ENCODE measurements at places on chromosomes 16 and 17. TPM values are rescaled to one million over a fixed set of nuclear protein-coding genes. Genes with fewer than 3 reads are reported as not detected.

MRPL27 gene
- 85.2 TPM for total RNA-seq

DNA sequence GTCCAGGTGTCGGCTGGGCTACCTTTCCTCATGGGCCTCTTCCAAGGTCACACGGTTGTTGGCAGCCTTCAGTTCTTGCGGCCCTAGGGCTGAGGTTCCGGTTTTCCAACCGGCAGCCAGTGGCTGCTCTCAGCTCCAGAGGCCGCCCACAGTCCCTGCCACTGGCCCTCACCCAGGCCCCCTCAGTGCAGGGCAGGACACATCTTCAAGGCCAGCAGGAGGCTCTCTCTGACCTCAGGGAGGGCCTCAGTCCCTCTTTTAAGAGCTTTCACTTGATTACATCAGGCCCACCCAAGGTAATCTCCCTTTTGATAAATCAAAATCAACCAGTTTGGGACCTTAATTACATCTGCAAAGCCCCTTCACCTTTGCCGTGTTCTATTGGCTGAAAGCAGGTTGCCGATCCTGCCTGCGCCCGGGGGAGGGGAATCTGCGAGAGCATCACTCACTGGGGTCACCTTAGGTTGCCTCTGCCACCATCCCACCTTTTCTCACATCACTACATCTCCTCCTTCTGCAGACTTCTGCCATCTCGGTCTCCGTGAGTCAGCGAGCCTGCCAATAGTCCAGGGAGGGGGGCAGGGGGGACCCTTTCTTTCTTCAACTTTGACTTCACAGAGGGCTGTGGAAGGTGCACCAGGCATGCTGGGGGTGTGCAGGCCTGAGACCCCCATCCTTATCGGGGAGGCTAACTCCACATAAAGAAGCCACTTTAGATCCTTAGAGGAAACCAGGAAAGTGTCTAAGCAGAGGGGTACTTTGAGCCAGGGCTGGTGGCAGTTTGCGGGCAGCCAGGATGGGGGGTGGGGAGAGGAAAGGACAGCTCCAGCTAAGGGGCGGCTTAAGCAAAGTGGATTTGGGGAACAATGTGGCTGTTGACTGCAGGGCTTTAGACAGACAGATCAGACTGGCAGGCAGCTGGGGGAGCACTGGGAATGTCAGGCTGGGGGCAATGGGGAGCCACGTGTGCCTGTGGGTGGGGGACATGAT lies 28.8 kb upstream of the NXPH3 start:
- DNase-seq, result no peak

DNA sequence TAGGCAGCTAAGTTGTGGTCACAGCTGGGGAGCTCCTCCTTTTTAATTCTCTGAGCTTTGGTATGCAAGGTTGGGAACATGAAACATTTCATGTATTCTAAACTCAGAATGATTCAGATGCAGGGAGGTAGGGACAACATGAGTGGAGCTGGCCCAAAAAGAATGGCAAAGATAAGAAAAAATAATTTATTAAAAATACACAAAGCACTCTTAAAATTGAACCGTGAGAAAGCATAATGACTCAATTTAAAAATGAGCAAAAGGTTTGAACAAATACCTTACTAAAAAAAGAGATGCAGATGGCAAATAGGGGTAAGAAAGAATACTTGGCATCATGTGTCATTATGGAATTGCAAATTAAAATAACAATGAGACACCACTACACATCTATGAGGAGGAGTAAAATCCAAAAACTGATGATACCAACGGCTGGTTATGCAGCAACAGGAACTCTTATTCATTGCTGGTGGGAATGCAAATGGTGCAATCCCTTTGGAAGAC lies 175.6 kb upstream of the IRX3 start:
- DNase-seq, result no peak

SGCA gene
- total RNA-seq, result not detected

USP43 gene
- not detected for total RNA-seq
